ENCODE measurements at places on chromosomes 3 and 15.

GRCh38 chr15:96412906-96413231 lies 82.4 kb downstream of the NR2F2 start:
- no peak for DNase-seq

GRCh38 chr3:60125686-60126085 lies 1075.9 kb upstream of the CFAP20DC start:
- DNase-seq, result no peak

GRCh38 chr3:15731024-15731423 lies 66.8 kb downstream of the ANKRD28 start:
- DNase-seq, result no peak

- no peak for DNase-seq
These were observed 8.1 kb downstream of the COMMD2 start for GRCh38 chr3:149744151-149744550.

- DNase-seq, result no peak
These were observed 443.0 kb upstream of the ADAMTS9 start for GRCh38 chr3:65130782-65131181.

GRCh38 chr15:100707229-100707628 lies 104.8 kb downstream of the ASB7 start:
- DNase-seq, result no peak

DNA sequence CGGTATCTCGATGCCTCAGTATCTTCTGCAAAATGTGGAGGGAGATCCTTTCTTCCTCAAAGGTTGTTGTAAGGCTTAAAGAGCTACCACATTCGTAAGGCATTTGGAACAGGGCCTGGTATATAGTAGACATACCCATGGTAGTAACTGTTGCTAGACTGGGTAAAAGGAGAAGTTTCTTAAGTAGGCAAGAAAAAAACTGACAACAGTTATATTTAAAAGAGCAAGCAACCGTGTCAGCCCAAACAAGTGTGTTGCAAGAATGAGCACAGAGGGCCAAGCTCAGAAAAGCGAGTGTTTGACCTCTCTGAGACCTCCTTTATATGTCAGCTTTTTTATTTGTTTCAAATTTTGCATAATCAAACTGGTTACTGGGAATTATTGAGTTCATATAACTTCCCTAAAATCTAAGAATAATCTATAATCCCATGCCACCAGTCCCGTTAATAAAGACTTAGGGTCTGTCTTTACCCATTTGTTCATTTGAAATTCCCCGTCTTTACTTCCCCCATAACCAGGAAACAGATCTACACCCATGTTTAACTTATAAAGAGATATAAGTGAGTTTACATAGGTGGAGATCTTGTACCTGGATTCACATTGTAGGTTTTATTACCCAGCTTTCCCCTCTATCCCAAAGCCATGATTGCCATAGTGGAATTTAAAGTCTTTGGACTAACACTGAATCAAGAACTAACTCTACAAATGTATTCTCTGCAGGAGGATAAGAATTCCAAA lies 7.3 kb downstream of the B3GNT5 start:
- no peak for DNase-seq

DNA sequence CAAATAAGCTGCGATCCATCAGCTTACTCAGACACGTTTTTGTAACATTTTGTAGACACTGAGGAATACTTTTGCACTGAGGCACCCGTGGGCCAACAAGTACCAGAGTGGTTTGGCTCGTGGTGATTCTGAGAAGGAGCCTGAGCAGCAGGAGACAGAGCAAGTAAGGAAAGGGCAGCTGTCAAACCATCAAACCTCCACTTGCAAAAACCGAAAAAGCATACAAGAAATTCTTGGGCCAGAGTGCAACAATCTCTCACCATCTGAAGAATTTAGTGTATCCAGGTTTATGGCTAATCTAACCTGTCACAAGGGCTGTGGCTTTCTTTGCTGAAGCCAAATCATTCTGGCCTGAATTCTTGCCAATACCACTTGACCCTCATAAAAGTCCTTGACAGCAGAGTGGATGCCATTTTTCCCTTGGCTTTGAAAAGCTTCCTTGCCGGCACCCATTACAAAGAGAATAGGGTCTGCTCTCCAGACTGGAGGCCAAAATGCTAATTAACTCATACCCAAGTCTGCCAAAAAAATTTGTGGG lies 56.7 kb downstream of the MYO1E start:
- no peak for DNase-seq

DNA sequence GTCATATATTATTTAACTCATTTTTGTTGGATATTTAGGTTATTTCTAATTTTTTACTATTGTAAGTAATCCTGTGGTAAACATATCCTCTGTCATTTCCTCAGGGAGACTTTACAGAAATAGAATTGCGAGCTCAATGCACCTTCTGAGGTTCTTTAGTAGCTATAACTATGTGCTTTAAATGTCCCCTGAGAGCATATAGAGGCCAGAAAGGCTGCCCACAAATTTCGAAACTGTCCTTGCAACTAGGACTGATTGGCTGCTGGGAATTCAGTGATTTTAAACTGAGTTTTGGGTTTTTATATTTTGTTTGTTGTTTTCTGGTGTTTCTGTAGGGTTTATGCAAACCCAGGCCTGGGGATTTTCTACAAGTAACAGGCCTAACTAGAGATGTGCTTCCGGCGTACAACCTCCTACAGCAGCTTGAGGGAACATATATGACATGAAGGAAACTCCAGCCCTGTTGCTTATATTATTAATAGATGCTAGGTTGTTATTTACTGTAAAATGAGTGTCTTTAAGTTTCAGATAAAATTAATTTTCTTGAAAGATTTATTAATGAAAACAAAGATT lies 29.1 kb upstream of the P4HTM start:
- no peak for DNase-seq
